Left lobe of liver (tissue), 2 donors: ENCODE measurements at places on chromosomes 12 and 14. TPM values are rescaled to one million over a fixed set of nuclear protein-coding genes. Genes with fewer than 3 reads are reported as not detected.
A peak's percentile ranks its signal among the peaks of the same experiment; 100 is the strongest.

The ORAI1 gene
- 8.2 TPM for total RNA-seq

- DNase-seq: no peak
Measured at GRCh38 chr12:71220260-71220659, 62.5 kb upstream of the TSPAN8 start.

GRCh38 chr14:87465770-87466169 lies 527.2 kb downstream of the GALC start:
- DNase-seq: no peak

DNA sequence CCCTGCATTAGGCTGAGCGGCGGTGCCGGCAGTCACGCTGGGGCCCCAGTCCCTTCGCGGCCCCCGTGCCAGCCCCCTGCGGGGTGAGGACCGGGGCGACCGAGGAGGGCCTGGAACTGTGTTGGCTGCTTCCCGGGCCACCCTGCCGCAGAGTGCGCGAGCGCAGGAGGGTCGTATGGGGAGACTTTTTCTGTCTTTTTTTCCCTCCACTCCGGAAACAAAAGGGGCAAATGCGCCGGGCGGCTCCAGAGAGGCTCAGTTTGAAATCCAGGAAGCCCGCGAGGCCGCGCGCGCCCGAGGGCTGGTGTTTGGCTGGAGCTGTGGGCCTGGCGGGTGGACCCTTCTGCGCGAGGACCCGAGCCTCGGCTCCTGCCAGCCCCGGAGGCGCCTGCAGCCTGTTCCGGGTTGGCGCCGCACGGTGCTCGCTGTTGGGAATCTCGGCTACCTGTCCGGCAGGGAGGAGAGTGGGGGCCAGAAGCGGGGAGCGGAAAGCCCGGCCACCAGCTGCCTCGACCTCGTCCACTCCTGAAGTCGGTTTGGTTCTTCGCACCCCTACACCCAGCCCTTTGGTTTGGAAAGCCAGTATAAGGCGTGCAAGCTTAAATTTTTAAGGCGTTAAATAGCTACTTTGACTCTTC lies 638 bp downstream of the PLEKHG3 start:
- peak; percentile 59 for DNase-seq

DNA sequence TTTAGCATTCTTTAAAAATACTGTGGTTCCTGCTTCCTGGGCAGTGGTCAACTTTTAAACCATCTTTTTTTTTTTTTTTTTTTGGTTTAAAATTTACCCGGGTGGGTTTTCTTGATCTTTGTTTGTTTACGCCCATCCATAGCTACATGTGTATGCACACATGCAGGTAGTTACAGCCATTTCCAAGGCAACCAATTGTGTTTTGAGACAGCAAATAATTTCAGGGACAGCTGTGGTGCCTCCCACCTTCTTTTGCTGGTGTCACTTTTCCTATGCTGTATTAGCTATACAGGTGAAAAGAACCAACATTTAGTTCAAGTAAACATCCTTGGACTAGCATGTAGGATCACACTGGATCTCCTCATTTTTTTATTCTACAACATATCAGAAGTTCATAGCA lies 52.0 kb upstream of the PSMA6 start:
- no peak for DNase-seq

- DNase-seq: no peak
Measured at GRCh38 chr12:93016752-93017350, 87.8 kb upstream of the EEA1 start.

DNA sequence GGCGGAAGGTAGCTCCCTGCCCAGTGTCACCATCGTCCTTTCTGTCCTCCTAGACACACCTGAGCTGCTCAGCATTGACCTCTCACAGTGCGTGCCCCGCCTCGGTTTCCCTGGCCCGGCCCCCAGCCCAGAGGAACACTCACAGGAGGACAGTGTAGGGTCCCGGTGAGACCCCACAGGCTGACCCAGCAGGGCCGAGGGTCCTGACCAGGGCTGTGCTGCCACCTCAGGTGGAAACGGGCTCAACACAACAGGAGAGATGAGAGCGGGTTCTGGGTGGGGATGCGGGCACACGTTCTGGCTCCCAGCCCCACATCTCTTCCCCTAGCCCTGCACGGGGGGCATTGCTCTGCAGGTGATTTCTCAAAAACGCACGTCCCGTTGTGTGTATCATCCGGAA lies 98.1 kb downstream of the PIWIL1 start:
- no peak for DNase-seq

DNA sequence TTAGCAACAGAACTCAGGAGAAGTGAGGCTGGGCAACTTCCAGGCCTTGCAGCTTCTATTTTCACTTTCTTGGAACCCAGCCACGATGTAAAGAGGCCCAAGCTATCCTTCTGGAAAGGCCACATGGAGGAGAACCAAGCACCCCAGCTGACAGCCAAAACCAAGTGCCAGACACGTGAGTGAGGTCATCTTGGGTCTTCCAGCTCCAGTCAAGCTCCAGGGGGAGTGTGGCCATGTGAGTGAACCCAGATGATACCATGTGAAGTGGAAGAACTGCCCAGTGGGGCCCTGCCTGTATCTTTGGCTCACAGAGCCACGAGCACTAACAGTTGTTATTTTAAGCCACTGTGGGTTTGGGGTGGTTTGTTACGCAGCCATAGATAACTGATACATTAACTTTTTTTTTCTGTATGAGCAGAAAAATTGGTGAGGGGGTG lies 126.8 kb upstream of the MAP1LC3B2 start:
- DNase-seq: no peak

GRCh38 chr12:70615174-70615866 lies 21.9 kb downstream of the PTPRB start:
- no peak for DNase-seq
